Cardiac fibroblast (primary cell): ENCODE measurements at places on chromosomes 2 and 18.

DNA sequence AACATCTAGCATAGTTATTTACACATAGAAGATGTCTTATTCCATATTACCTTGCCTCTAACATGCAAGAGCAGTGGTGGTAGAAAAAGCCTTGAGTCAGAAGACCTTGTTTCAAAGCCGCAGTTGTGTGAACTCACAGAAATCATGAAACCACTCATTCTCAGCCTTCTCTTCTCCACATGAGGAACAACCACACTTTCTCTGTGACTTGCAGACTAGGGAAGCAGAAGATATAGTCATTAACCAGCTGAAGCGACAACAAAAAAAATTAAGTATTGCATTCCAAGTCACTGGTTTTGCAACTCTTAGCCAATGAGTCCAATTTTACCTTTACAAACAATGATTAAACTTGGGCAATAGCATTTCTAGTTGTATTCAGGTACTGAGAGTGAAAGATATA is 19.0 kb downstream of the TWSG1 start:
- no peak for DNase-seq

- DNase-seq, result peak; percentile 65
Measured at GRCh38 chr2:9637330-9637729, 6.5 kb upstream of the YWHAQ start.

DNA sequence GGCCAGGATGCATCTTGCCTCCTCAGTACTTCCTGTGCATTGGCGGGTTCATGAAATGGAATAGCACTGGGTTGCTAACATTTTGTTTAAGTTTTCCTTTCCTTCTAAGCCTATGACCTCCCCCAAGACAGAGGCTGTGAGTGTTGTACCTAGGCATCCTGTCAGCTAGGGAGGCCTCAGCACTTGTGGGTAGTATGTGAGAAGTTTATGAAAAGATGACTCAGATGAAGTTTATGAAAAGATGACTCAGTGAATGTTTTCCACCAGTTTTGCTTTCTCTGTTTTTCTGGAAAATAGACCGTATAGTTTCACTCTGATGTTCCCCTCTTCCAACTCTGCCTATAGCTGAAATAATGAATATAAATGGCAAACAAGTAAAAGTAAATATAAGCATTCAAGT is 412.9 kb downstream of the TMEM182 start:
- DNase-seq, result no peak

DNA sequence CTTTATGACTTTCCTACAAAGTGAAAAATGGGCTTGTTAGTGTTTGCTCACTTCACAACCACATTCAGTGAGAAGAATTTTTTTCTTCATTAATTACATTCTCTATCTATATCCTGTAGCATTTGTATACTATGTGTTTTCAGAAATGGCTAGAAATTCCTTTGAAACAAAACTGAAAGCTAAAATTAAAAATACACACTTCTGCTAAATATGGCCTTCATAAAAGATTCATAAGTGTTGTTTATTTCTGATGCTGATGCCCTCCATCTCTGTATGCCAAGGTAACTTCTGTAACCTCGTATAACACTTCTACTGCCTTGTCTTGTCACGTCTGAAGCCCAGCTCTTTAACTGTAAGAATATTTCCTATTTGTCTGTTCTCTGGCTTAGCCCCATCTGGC is 59.8 kb downstream of the PMAIP1 start:
- DNase-seq, result no peak

- DNase-seq, result peak; percentile 31
Measured at GRCh38 chr18:54774981-54775665, 53.2 kb upstream of the RAB27B start.

GRCh38 chr2:75807992-75808391 is 97.3 kb upstream of the GCFC2 start:
- no peak for DNase-seq

DNA sequence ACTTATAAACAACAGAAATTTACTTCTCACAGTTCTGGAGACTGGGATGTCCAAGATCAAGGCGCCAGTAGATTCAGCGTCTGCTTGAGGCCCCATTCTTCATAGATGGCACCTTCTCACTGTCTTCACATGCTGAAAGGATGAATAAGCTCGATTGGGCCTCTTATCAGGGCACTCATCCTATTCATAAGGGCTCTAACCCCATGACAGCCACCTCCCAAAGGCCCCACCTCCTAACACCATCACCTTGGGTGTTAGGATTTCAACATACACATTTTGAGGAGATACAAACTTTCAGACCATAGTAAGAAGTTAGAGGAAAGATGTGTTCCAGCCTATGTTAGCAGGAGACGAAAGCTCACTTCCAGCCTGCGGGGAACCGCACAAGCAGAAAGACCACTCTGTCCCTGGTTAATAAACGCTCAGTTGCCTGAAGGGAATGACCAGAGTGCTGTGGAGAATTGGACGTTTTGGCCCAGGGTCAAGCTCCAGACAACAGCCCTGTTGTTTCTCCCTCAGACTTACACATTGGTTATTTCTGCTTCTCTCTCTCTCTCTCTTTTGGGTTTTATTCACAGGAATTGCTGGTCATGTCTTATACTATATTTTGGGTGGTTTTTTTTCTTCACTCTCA is 90.3 kb downstream of the MAPRE2 start:
- DNase-seq, result no peak

DNA sequence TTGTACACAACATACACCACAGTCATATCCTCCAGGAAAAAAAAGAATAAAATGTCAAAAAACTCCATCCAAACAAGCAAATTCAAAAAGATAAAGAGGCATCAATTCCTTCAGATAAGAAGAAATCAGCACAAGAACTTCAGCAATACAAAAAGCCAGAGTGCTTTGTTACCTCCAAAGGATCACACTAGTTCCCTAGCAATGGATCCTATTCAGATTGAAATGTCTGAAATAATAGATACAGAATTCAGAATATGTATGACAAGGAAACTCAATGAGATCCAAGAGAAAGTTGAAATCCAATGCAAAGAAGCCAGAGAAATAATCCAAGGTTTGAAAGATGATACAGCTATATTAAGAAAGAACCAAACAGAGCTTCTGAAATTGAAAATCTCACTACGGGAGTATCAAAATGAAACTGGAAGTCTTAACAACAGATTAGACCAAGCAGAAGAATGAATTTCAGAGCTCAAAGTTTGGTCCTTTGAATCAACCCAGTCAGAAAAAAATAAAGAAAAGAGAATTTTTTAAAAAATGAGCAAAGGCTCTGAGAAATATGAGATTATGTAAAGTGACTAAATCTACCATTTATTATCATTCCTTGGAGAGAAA is 80.6 kb downstream of the TRABD2A start:
- no peak for DNase-seq

DNA sequence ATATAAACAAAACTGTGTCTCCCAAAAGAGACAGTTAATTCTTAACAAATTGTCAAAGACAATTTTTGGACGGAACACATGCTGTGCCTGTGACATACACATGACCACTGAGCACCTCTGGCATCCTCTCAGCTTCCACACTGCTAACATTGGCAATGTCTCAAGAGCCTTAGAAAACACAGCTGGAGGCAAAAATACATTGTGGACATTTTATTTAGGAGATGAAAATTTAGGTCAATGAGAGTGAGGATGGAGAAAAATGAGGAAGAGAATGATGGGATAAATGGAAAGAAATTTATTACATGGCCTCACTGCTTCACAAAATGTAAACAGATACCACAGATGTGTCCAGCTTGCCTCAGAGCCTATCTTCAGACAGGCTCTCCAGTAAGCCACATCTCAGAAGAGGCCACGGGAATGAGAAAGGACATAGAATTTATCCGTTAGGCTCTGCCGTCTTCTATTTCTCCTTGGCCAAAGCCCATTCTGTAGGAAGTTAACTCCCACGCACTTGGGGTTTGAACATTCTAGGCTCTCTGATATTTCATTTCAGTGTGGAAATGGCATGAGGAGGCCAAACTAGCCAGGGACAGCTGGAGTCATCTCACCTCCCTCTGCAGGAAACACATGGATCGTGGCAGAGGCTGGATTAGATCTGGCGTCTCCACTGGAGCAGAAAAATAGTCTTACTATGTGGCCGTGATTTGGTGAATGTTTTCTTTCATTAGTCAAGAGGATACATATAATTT is 519.4 kb upstream of the DSEL start:
- peak; percentile 37 for DNase-seq

GRCh38 chr2:67656875-67657274 is 259.7 kb downstream of the ETAA1 start:
- peak; percentile 65 for DNase-seq

GRCh38 chr2:173184031-173185004 is 108.7 kb downstream of the MAP3K20 start:
- peak; percentile 99 for DNase-seq

- peak; percentile 41 for DNase-seq
Measured at GRCh38 chr18:9022397-9023155, 79.9 kb upstream of the NDUFV2 start.

GRCh38 chr2:6647046-6647445 is 218.7 kb downstream of the CMPK2 start:
- DNase-seq, result no peak

DNA sequence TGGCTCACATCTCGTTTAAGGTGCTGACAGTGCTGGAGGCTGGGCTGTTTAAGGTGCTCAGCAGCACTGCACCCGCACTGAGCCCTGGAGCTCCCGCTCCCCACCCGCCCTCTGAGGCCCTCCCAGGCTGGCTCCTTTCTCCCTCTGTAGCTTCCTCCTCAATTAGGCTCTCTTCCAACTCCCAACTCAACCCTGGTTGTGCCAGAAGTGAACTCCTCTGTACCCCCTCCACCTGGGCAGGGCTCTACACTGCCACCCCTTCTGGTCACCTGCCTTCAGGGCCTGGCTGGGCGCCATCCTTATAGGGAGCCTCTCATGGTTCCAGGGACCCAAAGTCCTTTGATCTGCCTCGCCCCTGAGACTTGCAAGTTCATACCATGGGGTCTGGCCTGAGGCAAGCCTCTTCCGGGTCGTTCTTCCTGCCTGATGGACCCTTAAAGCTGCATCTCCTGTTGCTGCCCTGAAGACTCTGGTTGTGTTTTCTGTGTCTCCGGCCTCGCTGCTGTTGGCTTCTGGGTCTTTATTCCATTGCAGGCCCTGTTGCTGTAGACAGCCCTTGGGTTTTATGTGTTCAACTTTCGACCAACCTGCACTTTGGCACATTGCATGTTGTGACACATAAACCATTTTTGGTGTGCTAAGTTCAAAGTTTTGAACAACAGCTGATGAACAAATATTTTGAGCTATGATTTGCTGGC is 199.6 kb downstream of the LDLRAD4 start:
- no peak for DNase-seq
